ENCODE measurements at places on chromosomes 6 and 20.

DNA sequence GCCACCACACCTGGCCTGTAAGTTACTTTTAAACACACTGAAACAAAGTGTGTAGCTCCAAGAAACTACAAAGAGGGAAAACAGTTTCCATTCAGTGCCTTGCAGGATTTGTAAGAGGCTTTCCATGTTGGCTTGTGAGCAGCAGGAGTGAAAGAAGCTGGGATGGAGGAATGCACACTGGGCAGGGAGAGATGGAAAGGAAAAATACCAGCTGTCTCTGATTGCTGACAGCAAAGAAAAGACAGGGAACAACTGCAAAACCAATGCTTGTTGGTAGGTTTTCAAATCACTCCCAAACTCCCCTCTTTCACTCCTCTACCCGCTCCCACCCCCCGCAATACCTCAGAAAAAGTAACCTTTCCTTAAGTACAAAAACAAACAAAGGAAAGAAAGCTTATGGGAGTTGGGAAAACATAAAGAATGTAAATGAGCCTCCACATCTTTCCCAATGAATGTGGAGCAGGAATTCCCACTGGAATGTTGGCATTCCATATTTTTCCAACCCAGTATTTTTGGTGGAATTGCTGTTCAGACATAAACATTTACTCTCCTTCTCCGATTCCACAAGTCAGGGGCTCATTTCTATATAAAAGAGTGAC is 166.1 kb downstream of the THBS2 start:
- no peak for DNase-seq

- DNase-seq = no peak
These were observed 365.2 kb upstream of the JARID2 start for GRCh38 chr6:14880677-14881076.

GRCh38 chr6:158906926-158907325 is 87.8 kb upstream of the EZR start:
- DNase-seq = no peak

DNA sequence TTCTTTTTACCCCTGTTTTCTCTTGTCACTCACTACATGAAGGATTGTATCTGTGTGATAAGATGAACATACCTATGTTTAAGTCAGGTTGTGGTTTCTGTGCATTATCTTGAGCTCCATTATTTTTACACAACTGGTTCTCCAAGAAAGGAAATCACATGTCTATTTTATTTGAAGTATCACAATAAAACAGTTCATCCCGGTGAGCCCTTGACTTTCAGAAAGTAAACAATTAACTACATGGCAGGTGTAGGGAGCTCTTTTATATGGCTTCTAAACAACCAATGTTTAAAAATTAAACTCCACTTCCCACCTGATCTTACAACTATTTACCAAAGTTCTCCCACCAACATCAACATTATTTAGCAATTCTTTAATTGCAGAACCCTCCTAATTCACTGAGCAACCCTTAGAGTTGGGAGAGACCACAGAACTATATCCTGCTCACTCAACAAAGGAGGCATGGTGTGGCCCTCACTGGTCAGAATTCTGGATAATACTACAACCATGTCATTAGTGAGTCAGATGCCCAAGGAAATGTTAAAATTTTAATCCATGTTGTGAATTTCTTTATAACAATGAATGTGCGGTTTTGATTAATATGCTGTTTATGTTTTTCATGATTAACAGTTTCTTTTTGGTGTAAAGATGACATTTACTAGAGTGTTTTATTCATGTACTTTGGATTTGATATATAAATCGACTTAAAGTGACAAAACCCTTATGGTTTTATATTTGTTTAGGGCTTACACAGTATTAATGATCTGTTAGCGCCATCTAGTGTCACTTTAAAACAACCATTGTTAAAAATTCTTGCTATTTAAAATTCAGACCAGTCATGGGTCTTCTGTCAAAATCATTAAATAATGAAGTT is 50.0 kb upstream of the SCGN start:
- no peak for DNase-seq

DNA sequence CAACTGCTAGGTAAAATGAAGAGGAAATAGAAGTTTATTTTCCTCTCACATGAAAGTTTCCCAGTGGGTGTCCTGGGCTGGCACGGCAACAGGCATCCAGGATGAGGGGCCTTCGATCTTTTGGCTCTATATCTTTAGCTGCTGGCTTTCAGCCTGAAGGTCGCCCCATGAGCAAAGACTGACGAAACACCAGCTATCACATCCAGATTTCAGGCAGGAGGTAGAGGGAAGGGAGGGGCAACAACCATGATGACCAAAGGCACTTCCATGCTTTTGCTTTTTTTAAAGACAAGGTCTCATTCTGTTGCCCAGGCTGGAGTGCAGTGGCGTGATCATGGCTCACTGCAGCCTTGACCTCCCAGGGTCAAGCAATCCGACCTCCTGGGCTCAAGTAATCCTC is 387.9 kb downstream of the RNGTT start:
- DNase-seq = no peak

- no peak for DNase-seq
These were observed 5.1 kb downstream of the GABBR1 start for GRCh38 chr6:29627755-29628418.

DNA sequence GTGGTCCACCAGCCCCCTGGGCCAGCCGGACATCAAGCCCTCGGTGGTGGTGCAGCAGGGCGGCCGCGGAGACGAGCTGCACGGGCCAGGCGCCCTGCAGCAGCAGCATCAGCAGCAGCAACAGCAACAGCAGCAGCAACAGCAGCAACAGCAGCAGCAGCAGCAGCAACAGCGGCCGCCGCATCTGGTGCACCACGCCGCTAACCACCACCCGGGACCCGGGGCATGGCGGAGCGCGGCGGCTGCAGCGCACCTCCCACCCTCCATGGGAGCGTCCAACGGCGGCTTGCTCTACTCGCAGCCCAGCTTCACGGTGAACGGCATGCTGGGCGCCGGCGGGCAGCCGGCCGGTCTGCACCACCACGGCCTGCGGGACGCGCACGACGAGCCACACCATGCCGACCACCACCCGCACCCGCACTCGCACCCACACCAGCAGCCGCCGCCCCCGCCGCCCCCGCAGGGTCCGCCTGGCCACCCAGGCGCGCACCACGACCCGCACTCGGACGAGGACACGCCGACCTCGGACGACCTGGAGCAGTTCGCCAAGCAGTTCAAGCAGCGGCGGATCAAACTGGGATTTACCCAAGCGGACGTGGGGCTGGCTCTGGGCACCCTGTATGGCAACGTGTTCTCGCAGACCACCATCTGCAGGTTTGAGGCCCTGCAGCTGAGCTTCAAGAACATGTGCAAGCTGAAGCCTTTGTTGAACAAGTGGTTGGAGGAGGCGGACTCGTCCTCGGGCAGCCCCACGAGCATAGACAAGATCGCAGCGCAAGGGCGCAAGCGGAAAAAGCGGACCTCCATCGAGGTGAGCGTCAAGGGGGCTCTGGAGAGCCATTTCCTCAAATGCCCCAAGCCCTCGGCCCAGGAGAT is 1.0 kb downstream of the POU3F2 start:
- no peak for DNase-seq

GRCh38 chr6:16031278-16031981 is 97.5 kb upstream of the MYLIP start:
- DNase-seq = no peak

DNA sequence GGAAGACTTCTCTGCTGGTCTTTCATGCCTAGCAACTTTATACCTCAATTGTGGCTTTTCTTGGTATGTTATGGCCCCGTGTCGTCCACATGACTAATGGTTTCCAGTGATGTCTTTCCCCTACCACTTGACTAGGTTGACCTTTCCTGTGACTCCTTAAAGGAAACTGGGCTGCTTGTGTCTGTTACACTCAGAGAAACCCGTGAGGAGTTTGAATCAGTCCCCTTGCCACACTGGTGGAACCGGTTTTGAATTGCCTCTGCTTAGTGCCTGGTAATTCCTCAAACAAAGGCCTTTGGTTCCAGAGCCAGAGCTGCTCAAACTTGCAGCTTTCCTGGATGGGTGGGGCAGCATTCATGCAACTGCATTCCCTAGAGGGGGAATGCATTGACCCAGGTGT is 21.9 kb downstream of the ECT2L start:
- DNase-seq = no peak

- DNase-seq = no peak
These were observed 76.5 kb downstream of the NRN1 start for GRCh38 chr6:5930143-5930770.

- no peak for DNase-seq
These were observed 112.2 kb downstream of the ASCC3 start for GRCh38 chr6:100768816-100769351.

- DNase-seq = no peak
These were observed 4.7 kb downstream of the ADA start for GRCh38 chr20:44646641-44647274.

- no peak for DNase-seq
These were observed 165.5 kb upstream of the BMP5 start for GRCh38 chr6:56040889-56041301.

- DNase-seq = no peak
These were observed 175.8 kb upstream of the ARID1B start for GRCh38 chr6:156601152-156602065.

- DNase-seq = no peak
These were observed 92.4 kb downstream of the DST start for GRCh38 chr6:56550301-56550700.

- DNase-seq = no peak
These were observed 416 bp downstream of the PTPRK start for GRCh38 chr6:128519931-128520435.

- DNase-seq = peak; percentile 92
These were observed 84.3 kb upstream of the TMEM181 start for GRCh38 chr6:158475344-158476302.

- DNase-seq = no peak
These were observed 292.0 kb upstream of the RUNX2 start for GRCh38 chr6:45036103-45036502.

- DNase-seq = no peak
These were observed 1184.4 kb upstream of the ADGRB3 start for GRCh38 chr6:67450641-67451040.

- no peak for DNase-seq
These were observed 146.5 kb downstream of the CDKAL1 start for GRCh38 chr6:20680697-20681165.

DNA sequence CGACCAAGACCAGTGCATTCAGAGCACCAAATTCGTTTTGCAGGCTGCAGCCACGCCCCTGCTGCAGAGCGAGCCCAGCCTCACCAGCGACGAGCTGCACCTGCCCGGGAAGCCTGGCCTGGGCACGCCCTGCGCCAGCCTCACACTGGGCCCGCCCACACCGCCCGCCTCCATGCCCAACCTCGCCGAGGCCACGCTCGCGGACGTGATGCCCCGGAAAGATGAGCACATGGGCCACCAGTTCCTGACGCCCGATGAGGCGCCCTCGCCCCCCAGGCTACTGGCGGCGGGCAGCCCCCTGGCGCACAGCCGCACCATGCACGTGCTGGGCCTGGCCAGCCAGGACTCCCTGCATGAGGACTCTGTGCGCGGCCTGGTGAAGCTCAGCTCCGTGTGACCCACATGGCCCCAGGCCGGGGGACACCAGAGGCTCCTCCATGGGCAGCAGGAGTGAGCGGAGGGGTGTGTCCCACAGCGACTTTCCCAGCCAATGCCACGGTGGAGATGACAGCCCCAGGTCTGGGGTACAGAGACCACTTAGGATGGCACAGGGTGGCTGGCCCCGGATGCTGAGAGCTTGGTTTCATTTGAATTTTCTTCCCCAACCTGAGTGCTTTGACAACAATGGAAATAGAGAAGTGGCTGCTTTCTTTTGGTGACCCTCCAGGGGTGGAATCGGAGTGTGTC is 150.2 kb upstream of the SNX9 start:
- no peak for DNase-seq

- no peak for DNase-seq
These were observed 32.0 kb upstream of the POU5F1 start for GRCh38 chr6:31202259-31203166.

GRCh38 chr6:87264481-87264880 is 57.9 kb upstream of the SMIM8 start:
- no peak for DNase-seq

DNA sequence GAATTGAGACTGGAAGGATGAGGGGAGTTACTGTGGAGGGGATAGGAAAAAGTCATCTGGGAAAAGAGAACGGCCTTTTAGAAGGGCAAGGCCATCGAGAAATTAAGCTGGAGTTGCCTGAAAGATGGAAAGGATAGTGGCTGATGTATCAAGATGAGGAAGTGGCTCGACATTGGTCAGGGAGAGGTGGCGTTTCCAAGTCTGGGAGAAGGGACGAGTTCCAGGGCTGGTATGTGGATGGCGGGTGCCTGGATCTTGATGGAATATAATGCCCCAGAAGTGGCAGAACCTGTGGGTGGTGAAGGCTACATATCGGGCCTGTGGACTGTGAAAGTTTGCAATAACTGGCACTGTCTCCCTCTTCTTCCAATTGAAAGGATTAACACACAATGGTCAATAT is 2.2 kb upstream of the SIRT5 start:
- no peak for DNase-seq

DNA sequence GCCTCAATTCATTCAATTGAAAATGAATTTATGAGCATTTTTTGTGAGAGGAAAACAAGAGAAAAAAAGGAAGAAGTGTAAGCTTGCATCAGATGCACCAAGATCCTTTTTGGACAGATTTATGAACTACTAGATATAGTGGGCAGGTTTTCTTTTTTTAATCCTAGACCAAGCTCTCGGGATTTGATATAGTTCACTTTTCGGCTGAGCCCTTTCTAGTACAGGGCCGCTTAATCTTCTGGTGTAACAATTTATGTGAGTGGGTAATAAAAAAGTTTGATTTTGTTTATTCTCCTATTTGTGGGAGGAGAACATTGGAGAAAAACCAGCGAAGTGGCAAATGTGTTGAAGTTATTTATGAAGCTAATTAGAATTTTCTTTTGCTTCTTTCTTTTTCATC is 538.0 kb downstream of the UTRN start:
- no peak for DNase-seq

- DNase-seq = no peak
These were observed 148.9 kb upstream of the PHACTR1 start for GRCh38 chr6:12567682-12568081.

GRCh38 chr6:137020776-137021175 is 24.0 kb downstream of the IL20RA start:
- DNase-seq = no peak

DNA sequence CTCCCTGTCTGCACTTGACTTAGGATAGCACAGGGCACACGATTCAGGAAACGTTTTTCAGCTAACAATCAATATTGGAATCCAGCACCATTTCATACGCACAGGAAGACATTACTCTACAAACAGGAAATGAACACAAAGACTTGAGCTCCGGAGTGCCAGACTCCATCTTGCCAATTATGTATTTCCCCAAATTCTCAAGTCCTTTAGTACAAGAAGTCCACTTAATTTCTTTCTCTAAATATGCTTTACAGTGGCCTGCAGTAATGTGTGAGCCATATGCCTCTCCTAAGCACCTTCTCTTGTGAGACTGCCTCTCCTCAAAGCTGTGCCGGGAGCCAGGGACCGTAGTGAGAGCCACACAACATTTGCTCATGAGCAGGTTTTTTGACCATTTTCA is 168.2 kb downstream of the THBS2 start:
- no peak for DNase-seq

- DNase-seq = no peak
These were observed 3.4 kb downstream of the LY86 start for GRCh38 chr6:6591778-6592465.

DNA sequence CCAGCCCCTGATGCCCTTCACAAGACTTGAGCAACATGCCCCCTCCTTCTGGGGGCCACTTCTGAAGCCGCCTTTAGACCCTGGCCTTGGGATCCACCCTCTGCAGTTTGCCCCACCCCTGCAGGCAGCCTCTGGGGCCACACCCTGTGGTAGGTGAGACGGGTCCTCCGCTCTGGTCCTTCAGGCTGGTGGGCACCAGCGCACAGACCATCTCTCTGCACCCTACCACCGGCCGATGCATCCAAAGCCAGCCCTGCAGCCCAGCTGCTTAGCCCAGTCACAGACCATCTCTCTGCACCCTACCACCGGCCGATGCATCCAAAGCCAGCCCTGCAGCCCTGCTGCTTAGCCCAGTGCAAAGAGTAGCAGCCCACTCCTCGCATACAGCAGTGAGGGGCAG is 159.3 kb upstream of the ECI2 start:
- no peak for DNase-seq
